ENCODE measurements at places on chromosomes 2 and 18.
A peak's percentile ranks its signal among the peaks of the same experiment; 100 is the strongest.

GRCh38 chr2:23689891-23690290 is 237.0 kb downstream of the ATAD2B start:
- DNase-seq = no peak

DNA sequence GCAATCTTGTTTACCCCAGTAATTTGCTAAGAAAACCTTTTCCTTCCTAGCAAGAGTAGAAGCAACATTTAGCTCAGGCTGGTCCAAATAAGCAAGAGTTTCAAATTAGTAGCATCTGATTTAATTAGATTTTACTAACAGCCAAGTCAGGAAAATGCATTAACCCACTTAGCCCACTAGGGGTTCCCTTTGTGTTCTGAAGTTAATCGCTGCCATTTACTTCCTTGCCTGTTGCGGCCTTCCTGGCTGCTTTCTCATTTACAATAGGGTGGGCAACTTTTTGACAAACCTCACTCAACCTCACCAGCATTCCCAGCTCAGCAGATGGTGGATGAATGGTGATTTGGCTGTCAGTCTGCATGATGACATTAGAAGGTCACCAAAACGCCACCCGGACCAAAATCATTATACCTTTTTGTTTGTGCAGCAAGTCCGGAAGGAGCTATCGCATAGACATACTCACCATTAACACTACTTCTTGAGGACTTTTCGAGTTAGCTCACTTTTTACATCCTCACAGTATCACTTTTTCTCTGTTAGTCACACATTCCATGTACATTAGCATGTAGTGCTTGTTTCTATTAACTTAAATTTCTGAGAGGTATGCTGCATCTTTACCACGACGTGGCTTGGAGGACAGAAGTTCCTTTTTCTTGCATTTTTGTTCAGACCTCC is 101.5 kb upstream of the SETBP1 start:
- DNase-seq = peak; percentile 14

DNA sequence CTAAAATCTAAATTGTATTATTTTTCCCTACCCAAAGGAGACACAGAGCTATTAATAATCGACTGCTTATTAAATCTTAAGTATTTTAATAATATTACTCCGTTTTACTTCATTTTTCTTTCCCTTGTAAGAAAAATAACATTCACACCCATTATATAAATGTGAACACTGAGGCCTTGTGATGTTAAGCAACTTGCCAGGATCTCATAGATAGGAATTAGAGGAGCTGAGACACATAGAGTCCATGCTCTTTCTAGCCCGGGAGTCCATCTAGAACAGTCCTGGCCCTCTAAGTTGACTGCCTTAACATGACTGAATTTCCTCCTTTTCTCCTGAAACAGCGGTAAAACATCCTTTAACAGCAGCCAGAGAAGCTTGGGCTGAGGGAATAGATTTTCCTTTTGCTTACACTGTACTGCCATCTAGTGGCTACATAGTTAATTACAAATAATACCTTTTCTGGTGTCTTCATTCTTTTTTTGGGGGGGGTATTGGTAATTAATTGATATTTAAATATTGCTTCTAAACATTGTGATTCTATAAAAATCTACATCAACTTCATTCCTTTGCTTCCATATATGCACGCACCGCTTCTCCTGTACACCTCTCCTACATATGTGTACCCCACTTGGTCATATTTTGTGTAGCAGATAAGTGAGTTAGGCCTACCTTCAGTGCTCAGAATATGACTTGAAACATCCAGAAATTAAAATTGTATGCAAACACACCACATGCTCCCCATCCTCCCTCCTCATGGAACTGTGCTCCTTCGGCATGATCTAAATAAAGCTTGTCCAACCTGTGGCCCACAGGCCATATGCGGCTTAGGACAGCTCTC is 125.8 kb upstream of the HNMT start:
- peak; percentile 48 for DNase-seq

DNA sequence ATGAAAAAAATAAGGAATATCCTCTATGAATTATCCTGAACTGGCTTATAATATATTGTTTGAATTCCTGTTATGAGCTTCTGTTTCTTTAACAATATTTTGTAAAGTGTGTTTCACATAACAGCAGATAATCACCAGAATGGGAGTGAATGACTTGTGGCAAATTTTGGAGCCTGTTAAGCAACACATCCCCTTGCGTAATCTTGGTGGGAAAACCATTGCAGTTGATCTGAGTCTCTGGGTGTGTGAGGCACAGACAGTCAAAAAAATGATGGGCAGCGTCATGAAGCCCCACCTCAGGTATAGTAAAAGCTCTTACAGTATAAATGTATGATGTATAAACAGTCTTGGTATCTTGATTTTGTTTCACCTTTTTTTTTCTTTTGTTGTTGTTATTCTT is 5.9 kb downstream of the GEN1 start:
- no peak for DNase-seq

DNA sequence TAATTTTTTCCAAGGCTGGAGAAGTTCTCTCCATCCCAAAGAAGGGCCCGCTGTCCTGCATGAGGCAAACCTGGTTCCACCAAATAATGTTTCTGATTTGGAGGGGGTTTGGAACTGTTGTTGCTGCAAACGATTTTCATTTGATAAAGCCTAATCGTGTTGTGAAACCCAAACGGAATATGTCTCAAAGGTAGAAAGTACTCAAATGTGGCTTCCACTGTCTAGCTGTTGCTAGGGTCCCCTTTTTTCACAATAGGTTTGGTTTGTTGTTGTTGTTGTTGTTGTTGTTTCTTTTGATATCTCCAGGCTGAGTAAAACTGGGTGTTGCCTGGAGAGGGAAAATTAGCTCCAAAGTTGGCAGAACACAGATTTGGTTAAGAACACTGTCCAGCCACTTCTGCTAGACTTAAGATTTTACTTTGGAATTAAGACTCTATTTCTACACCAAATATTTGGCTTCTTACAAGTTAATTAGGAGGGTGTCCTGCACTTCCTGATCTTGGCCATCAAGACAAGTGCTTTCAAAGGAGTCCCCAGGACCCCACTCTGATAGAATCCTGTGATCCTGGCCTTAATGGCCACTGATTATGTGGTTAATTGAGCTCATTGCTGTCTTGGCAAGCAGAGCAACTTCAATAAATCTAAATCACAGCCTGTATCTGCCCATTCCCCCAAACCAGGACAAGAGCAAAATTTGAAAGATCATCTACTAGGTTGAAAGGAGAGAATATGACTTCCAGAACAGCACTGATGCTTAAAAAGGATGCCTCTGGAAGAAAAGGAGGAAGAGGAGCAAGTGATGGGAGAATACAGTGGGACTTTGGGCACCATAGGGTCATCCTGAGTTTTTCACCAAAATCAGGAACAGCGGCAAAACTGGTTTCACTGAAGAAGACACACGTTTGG is 3.3 kb upstream of the HOXD13 start:
- DNase-seq = no peak

GRCh38 chr2:98464772-98465310 is 20.2 kb downstream of the INPP4A start:
- peak; percentile 56 for DNase-seq

DNA sequence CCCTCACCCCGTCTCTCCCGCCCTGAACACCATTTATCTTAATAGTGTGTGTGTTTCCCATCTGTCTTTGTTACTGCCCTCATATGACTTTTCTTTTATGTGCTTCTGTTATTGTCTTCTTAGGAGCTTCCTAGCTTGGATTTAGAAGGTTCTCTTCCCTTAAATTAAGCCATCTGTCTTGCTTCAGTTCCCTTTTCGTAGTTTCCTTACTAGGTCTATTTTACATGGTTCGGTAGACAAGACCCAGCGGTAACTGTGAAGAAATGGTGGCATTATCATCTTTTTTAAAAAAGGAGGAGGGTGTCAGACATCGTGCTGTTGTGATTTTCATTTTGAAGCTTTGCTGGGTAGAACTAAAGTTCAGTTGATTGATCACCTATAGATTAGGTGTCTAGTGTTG is 10.3 kb downstream of the NCK2 start:
- no peak for DNase-seq

- no peak for DNase-seq
Observed at GRCh38 chr2:95670686-95671085, 78.9 kb downstream of the TRIM43 start.

GRCh38 chr2:6069381-6069780 is 377.2 kb downstream of the SOX11 start:
- DNase-seq = no peak

DNA sequence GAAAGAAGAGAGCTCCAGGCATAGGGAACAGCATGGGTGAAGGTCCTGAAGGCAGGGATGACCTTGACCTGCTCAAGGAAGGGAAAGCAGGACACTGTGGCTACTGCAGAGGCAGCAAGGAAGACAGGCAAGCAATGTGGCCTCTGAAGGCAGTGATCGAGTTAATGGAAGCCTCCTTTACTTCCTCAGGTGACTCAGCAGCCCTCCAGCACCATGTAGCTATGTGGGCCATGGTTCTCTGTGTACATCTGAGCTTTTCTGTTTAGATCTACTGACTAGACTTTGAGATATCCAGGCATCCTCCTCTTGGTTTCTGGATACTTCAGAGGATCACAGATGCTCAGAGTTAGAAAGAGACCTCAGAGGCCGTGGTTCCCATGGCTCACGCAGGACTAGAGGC is 107.3 kb upstream of the PID1 start:
- no peak for DNase-seq

DNA sequence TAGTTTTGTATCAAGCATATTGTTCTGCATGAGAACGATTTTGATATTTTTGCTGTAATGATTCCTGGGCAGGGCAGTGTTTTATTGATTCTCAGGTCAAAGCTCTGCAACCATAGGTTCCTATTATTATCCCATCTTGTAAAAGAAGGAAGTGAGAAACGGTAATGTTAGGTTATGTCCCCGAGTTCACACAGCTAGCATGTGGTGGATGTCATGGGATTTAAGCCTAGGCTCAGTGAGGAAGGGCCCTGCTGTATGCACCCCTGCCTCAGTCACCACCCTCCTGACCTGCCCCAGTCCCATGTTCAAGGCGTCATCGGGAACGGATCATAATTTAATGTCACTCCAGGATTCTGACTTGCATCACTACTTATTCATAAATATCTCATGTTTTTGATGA is 10.7 kb downstream of the ACP1 start:
- no peak for DNase-seq

- DNase-seq = no peak
Observed at GRCh38 chr2:182668671-182669070, 47.4 kb upstream of the DNAJC10 start.

Data from CD4-positive, alpha-beta T cell treated with Interleukin-2 at 100 ng/mL for 4 hours (primary cell).